ENCODE measurements at places on chromosomes 1 and 21. TPM values are rescaled to one million over a fixed set of nuclear protein-coding genes. Genes with fewer than 3 reads are reported as not detected.

PROX1 gene
- 7.6 TPM for total RNA-seq

TP53BP2 gene
- total RNA-seq = 60.7 TPM

SPOCD1 gene
- 0.51 TPM for total RNA-seq

SERTAD4 gene
- total RNA-seq = 3.4 TPM

PATJ gene
- total RNA-seq = 40.4 TPM

GPR37L1 gene
- 0.09 TPM for total RNA-seq

INAVA gene
- total RNA-seq = 11.3 TPM

GIPC2 gene
- total RNA-seq = 2.4 TPM

NBPF3 gene
- 9.7 TPM for total RNA-seq

RPS6KC1 gene
- total RNA-seq = 14.7 TPM

ENAH gene
- total RNA-seq = 75.4 TPM

OR6K3 gene
- total RNA-seq = not detected

SMPDL3B gene
- 16.5 TPM for total RNA-seq

OR2L3 gene
- not detected for total RNA-seq

LORICRIN gene
- not detected for total RNA-seq

DNA sequence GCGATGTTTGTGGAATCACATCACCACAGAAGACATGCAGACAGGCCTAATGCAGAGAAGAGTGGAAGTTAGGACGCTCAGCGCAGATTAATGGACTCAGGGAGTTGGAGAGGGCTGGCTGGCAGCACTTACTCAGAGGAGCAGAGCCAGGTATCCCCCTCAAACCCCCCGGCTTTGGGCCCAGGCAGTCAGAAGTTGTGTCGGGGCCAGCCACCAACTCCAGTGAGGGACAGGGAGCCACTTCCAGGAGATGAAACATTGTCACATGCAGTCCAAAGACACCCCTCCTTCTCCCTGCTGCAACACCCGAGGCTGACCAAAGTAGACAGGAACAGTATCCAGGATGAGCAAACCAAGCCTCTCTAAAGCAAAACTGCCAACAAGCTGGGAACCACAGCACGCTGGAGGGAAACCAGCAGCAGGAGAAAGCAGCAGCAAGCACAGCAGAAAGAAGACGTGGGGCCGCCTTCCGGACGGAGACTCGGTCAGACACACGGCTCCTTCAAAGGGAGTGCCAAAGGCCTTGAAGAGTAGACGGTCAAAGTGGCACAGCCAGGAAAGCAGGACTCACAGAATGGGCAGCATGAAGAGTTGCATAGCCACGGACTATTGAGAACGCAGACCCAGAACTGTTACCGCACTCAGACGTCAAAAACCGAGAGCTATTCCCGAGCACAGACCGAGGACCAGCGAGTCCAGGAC is 149.3 kb downstream of the PCBP3 start:
- no peak for DNase-seq

- no peak for DNase-seq
Measured at GRCh38 chr21:15498455-15498854, 231.3 kb upstream of the USP25 start.

- no peak for DNase-seq
Measured at GRCh38 chr1:29991815-29992214, 731.6 kb downstream of the MATN1 start.

GRCh38 chr1:185058110-185058509 is 12.8 kb downstream of the RNF2 start:
- DNase-seq = no peak

DNA sequence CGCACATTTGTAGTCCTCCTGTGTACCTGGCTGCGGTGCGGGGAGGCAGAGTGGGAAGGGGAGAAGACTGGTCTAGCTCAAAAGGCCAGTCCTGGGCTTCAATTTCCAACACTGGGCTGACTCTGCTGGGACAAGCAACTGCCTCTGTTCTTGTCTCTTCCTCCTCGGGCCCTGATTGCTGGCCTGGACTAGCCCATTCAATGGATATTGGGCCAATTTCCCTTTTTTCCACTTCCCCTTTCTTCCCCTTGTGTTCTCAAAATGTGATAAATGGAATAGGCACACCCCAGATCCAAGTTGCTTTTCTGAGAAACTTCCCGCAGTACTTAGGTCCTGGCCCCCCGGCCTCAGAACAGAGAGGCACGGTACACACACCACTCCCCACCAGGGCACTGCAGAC is 48.2 kb downstream of the SPSB1 start:
- no peak for DNase-seq

GRCh38 chr1:63782982-63783381 is 9.2 kb downstream of the ROR1 start:
- DNase-seq = no peak

DNA sequence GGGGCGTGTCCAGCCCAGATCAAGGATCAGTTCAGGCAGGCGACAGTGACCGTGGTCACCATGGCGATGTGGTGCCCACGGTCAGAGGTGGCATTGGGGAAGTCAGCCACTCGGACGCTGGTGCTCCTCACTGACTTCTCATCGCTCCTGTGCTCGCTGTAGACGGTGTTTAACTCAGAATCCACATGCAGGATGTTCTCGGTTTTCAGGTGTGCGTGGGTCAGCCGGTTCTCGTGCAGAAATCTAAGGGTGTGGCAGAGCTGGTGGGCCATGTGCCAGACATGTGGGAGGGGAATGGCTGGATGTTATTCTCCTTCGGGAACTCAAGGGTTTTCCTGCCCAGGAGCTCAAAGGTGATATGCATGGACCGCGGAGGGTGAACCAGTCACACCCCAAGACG is 11.7 kb downstream of the OR2AJ1 start:
- DNase-seq = no peak

DNA sequence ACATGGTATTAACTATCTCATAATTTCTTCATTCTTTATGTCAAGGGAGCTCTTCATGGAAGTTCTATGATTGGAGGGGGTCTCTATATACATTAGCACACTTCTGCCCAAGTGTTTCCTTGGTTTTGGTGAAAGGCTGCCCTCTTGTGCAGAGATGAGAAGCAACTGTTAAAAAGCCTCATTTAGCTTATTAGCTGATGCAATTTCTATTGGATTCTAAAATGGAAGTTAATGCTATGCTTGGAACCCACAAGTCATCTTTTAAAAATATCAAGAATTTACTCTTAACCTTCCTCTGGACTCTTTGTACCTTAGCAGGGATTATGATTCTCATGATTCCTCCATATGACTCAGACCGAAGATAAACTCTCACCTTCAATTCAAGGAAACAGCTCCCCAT is 328.9 kb downstream of the PTBP2 start:
- DNase-seq = peak; percentile 44

DNA sequence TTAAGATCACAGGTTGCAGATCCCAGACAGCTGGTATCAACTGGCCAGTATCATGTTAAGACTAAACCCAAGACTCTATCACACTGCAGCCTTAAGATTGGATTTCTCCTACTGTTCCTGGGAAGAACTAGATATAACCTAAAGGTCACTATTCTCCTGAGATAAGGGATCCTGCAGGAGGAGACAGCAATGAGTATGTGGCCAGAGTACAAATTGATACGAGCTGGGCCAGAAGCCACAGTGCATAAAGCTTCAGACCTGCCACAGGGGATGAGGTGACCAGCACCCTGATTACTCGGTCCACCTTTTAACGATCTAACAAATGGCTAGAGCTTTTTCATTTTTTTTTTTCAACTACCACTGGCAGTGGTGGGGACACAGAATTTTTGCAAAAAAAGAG is 31.0 kb downstream of the HSD3B1 start:
- no peak for DNase-seq

GRCh38 chr1:115266729-115267421 is 71.2 kb downstream of the NGF start:
- no peak for DNase-seq

GRCh38 chr1:48695161-48695560 is 81.5 kb downstream of the BEND5 start:
- DNase-seq = no peak

DNA sequence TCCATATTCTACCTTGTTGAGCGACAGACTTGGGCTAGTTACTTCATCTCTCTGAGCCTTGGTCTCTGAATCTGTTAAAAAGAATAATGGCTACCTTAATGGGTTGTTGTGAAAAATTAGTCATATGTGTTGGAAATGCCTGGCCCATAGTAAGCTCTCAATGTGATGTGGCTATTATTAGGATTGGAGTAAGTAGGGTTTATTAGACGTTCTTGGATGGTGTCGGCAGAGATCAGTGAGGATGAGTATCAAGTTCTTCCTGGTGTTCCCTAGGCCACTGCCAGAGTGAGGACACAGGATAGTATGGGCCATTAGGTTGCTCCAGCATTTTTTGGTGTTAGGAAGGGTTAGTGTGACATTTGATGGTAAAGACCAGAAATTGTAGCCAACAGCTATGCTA is 121.1 kb upstream of the DUSP10 start:
- no peak for DNase-seq

GRCh38 chr1:94607398-94607797 is 65.8 kb upstream of the F3 start:
- DNase-seq = no peak

DNA sequence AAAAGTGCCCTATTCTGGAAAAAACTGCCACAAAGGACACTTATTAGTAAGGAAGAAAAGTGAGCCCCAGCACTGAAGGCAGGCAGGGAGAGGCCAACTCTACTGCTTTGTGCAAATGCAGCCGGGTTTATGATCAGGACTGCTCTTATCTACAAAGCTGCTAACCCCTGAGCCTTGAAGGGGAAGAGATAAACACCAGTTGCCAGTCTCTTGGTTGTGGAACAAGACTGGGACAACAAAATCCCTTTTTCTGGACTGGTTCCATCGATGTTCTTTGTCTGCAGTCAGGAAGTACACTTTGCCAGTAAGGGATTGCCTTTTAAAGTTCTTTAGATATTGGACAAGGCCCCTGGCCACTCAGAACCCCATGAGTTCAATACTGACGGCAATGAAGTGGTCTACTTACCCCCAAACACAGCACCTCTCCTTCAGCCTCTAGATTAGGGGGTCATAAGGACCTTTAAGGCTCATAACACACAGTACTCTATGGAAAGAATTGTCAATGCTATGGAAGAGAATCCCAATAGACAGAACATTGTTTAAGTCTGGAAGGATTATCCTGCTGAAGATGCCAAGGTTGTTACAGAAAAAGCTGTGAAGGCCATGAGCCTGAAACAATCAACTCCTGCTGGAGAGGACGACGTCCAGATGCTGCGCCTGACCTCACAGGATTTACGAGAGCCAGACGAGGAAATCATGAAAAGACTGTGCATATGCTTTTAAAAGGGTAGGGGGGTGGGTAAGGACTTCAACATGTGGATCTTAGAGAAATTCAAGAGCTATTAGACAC is 43.6 kb downstream of the GNB1 start:
- DNase-seq = no peak

- no peak for DNase-seq
Measured at GRCh38 chr21:35202431-35202830, 153.3 kb upstream of the RUNX1 start.

GRCh38 chr1:93845538-93846205 is 33.3 kb downstream of the DNTTIP2 start:
- DNase-seq = peak; percentile 77

- no peak for DNase-seq
Measured at GRCh38 chr1:73066866-73067265, 784.5 kb upstream of the NEGR1 start.

DNA sequence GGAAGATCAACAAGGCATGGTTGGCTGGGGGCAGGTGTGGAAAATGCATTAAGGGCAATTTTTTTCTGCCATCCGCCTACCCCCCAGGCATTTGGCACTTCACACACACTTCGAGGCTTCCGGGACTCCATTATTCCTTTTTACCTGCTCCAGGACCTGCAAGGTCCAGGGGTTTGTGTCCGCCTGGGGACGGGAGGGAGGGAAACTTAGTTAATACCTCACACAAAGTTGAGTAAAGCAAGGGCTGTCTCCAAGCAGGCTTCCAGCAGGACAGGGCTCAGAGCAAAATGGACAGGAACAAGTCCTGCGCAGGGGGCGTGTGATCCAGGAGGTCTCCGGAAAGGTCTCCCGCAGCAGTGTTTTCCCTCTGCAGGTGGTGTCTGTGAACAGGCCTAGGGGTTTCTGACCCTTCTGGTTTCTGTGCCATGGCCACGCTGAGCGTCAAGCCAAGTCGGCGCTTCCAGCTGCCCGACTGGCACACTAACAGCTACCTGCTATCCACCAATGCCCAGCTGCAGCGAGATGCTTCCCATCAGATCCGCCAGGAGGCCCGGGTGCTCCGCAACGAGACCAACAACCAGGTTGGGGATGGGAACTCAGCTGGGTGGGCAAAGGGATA is 712 bp downstream of the TEKT2 start:
- DNase-seq = no peak

DNA sequence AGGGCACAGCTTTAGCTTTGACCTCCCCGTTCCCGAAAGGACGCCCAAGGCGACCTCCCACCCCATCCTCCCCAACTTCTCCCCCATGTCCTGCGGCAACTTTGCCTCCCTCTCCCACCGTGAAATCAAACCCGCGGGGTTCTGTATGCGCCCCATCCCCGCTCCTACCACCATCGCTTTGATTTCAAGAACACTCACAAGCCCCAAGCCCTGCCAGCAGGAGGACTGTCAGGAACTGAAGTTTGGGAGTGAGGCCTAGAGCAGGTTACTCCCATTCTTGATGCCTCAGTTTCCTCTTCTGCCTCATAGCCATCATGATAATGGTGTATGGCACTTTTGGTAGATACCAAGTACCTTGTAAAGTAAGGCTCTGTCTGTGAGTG is 2.3 kb downstream of the PTPRU start:
- no peak for DNase-seq

GRCh38 chr1:59331686-59332620 is 35.1 kb downstream of the FGGY start:
- DNase-seq = no peak

- no peak for DNase-seq
Measured at GRCh38 chr1:17816511-17816910, 61.4 kb downstream of the ACTL8 start.

DNA sequence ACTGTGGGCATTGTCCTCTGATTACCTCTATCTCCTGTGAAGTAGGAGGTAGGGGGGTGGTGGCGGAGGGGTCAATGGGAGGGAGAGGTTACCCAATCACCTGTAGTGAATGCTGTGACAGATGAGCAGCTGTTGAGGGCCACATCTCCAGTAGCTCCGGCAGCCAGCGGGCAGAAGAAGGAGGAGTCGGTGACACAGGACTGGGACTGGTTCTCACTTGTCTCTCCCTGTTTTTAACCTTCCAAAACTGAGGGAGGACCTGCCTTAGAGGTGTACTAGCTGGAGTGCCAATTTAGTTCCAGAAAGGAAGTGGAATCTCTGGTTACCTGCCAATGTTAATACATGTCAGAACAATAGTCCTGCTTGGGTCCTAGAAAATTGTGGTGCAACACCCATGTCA is 56.2 kb upstream of the ENAH start:
- no peak for DNase-seq

Measured in lung (tissue), 17 donors.